MCF 10A (cell line): ENCODE measurements at places on chromosomes 13 and 19. TPM values are rescaled to one million over a fixed set of nuclear protein-coding genes. Genes with fewer than 3 reads are reported as not detected.

Gene ODAD3
- total RNA-seq: 0.30 TPM in 1 of 2 replicates, not detected in the other

Gene NUMBL
- total RNA-seq: 18.4 and 21.1 TPM in 2 replicates

Gene ZNF569
- 3.4 and 3.9 TPM in 2 replicates for total RNA-seq

Gene OXGR1
- not detected in 2 replicates for total RNA-seq

Gene PLEKHA4
- total RNA-seq: 10.1 and 11.9 TPM in 2 replicates

Gene IRS2
- total RNA-seq: 41.8 and 48.5 TPM in 2 replicates

Gene ACOD1
- not detected in 2 replicates for total RNA-seq

Gene ZNF20
- 1.4 and 4.0 TPM in 2 replicates for total RNA-seq

Gene MAP4K1
- 0.56 and 1.9 TPM in 2 replicates for total RNA-seq

Gene EEF1AKMT1
- 11.3 and 16.5 TPM in 2 replicates for total RNA-seq

Gene CLEC11A
- 2.4 and 2.8 TPM in 2 replicates for total RNA-seq

Gene SPRED3
- total RNA-seq: 5.6 and 9.0 TPM in 2 replicates

Gene PEAK3
- not detected in 2 replicates for total RNA-seq

Gene KLHL1
- not detected in 2 replicates for total RNA-seq

Gene OLFM4
- total RNA-seq: not detected in 2 replicates

Gene GGN
- 0.27 and 1.4 TPM in 2 replicates for total RNA-seq

Gene PDX1
- total RNA-seq: 0.17 and 0.35 TPM in 2 replicates

Gene SNRNP70
- 199 and 200 TPM in 2 replicates for total RNA-seq

Gene NLRP11
- total RNA-seq: not detected in 2 replicates

Gene CEACAM16
- total RNA-seq: not detected in 2 replicates

Gene ADM5
- total RNA-seq: 1.8 and 2.9 TPM in 2 replicates

Gene NEK3
- 18.1 and 23.7 TPM in 2 replicates for total RNA-seq

Gene ZNF471
- total RNA-seq: not detected in 2 replicates

Gene DHRS12
- total RNA-seq: 6.2 and 6.8 TPM in 2 replicates

Gene PRR20A
- total RNA-seq: not detected in 2 replicates

Gene SIGLEC8
- not detected in 2 replicates for total RNA-seq

Gene TEX29
- not detected in 2 replicates for total RNA-seq

Gene SSC5D
- 0.33 and 0.59 TPM in 2 replicates for total RNA-seq

Gene GPR108
- 115 and 124 TPM in 2 replicates for total RNA-seq

Gene KLK4
- not detected in 2 replicates for total RNA-seq

Gene OR7A10
- total RNA-seq: not detected in 2 replicates

Gene KLK7
- total RNA-seq: not detected in 2 replicates

Gene LRRC25
- total RNA-seq: not detected in 2 replicates

Gene MAU2
- total RNA-seq: 50.1 and 55.9 TPM in 2 replicates

Gene PRR22
- total RNA-seq: 6.4 and 9.4 TPM in 2 replicates

Gene ERFL
- 0.34 TPM in 1 of 2 replicates, not detected in the other for total RNA-seq

Gene PRR12
- total RNA-seq: 19.0 and 20.2 TPM in 2 replicates

Gene DNAJC15
- total RNA-seq: 32.4 and 34.0 TPM in 2 replicates

Gene GPR183
- not detected in 2 replicates for total RNA-seq

Gene ZNF540
- 1.1 TPM in 2 replicates for total RNA-seq

Gene JSRP1
- 0.37 and 0.49 TPM in 2 replicates for total RNA-seq

Gene KCNK6
- 5.3 and 6.2 TPM in 2 replicates for total RNA-seq

Gene NXNL1
- not detected in 2 replicates for total RNA-seq

Gene ZNF559
- total RNA-seq: 10.7 and 13.1 TPM in 2 replicates

Gene SEMA6B
- total RNA-seq: 0.20 and 0.54 TPM in 2 replicates

Gene KLK2
- not detected in 2 replicates for total RNA-seq

Gene CRX
- not detected in 2 replicates for total RNA-seq

Gene ISYNA1
- 6.8 and 7.7 TPM in 2 replicates for total RNA-seq
